ENCODE measurements at places on chromosomes 6 and 20. TPM values are rescaled to one million over a fixed set of nuclear protein-coding genes. Genes with fewer than 3 reads are reported as not detected.

UNC93A gene
- not detected for total RNA-seq

TGM3 gene
- total RNA-seq = not detected

DAAM2 gene
- 36.7 TPM for total RNA-seq

GTSF1L gene
- not detected for total RNA-seq

SLC16A10 gene
- 2.9 TPM for total RNA-seq

BANF2 gene
- total RNA-seq = not detected

MAS1 gene
- not detected for total RNA-seq

ANGPT4 gene
- 106 TPM for total RNA-seq

FILIP1 gene
- total RNA-seq = 16.2 TPM

IRF4 gene
- total RNA-seq = 11.9 TPM

Measured in subcutaneous adipose tissue (tissue), 4 donors.